ENCODE measurements at places on chromosomes 2 and 18.

GRCh38 chr2:105578166-105578565 is 166.5 kb upstream of the NCK2 start:
- DNase-seq = no peak

- peak; percentile 35 for DNase-seq
Measured at GRCh38 chr2:10532638-10533101, 84.5 kb upstream of the ODC1 start.

DNA sequence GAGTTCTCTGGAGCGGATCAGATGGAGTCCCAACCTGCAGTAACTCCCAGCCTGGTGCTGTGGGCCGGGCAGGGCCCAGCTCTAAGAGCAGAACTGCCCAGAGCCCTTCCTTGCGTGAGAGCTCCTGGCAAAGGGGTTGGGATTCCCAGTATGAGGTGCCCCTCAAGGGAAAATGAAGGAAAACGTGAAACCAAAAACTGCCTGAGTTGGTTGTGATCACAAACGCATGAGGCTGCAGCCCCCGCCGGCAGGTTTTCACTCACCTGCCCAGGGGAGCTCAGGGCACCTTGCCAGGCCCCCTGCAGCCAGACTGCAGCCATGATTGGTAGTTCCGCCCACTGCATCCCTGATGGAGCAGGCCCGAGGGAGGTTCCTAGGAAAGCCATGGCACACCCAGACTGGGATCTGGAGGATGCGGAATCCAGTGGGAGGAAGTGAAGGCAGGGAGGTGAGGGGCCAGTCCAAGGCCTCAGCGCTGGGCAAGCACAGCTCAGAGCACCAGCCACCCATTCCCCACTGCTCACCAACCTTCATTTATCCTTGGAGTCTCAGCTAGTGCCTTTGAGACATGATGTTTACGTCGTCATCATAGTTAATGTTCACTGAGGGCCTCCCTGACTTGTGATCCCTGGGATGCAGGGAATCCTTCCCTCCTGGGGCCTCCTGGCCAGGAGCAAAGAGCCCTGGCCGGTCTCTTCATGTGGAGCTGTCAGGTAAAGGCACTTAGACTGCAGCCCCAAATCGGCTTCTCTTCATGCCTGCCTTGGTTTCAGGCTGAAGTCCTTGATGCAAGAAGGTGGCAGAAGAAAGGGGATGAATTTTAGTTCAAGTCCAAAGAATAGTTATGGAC is 103.2 kb downstream of the INHBB start:
- no peak for DNase-seq

DNA sequence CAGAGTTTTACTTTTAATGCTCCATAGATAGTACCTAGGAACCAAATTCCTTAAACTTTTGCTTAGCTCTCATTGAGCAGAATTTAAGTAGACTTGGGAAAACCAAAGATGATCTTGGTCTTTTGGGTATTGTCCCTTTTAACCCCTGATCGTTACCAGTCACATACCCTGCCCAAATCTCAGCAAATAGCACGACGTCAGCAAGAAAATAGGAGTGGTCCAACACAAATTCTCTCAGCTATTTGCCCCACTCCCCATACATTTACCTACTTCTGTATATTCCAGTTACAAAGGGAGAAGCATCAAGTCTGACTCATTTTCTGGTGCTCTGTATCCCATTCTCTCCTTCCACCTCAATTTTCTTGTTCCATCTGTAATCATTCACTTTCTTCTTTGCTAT is 387.3 kb downstream of the CCDC85A start:
- DNase-seq = no peak

DNA sequence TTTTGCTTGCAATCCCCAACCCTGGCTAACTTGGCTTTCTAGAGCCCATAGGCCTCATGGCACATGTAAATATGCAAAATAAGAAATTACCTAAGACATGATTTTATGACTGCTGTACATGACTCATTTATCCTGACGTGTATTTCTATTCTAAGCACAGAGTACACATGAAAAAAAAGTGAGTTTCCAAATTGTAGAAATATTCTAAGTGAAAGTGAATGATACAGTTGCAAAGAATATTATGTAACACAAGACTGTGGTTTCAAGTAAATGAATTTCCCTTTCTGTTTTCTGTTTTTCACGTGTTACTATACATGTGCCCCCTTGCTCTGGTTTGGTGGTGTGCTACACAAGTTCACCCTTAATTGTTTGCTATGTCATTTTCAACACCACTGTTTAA is 162.4 kb downstream of the LRP1B start:
- DNase-seq = no peak

GRCh38 chr2:107681936-107682335 is 144.8 kb upstream of the RGPD4 start:
- no peak for DNase-seq

GRCh38 chr2:176544991-176545956 is 276.0 kb downstream of the MTX2 start:
- DNase-seq = no peak

DNA sequence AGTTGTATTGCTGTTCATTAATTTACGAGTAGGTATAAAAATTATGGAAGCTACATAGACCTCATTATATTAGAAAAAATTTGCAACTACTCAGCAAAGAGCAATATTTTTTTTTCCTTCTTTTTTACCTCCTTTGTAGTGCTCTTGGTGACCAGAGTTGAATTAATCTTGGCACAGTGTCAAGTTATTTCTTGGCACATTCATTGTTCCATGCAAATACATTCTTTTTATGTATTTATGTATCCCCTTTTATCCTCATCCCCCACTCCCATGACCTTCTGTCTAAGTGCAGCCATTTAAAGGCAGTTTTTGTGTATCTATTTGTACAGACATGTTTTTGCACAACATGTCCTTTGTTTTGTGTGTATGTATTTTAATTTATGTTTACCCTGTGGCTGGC is 224.5 kb downstream of the CCDC102B start:
- no peak for DNase-seq

- DNase-seq = no peak
Measured at GRCh38 chr2:72933646-72934151, 16.4 kb downstream of the EMX1 start.

DNA sequence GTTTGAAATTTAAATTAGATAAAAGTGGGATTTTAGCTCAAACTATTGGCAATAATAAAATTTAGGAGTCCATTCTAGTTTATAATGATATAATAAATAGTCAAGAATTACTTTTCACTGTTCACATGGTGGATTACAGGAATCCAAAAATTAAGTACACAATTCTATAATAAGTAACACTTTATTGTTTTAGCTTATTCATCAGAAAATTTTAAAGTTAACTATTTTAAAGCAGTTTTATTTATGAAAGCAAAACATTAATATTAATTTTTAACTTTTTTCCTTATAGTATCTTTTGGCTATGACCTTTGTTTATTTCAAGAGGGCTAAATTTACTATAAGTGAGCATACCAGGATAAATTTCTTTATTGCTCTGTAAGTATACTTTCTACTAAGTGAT is 11.4 kb downstream of the SPDYA start:
- DNase-seq = no peak

DNA sequence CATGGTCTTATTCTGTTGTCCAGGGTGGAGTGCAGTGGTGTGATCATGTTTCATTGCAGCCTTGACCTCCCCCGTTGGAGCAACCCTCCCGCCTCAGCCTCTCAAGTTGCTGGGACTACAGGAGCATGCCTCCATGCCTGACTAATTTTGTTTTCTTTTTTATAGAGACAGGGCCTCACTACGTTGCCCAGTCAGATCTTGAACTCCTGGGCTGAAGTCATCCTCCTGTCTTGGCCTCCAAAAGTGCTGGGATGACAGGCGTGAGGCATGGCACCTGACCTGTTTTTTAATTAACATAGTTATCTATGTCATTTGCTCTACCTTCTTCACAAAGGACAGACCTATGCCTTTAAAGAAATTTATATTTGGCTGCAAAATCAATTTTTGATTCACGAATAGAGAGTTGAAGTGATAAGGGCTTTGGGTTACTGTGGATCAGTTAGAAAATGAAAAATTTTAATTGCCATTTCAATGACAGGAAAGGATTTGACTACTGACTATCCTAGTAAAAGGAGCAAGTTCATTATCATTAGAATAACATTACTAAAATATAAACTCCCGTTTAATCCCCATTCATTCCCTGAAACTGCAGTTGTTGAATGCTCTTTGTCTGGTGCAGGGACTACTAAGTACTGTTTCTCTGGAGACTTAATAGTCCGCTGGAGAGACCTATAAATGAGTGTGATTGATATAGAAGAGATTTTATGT is 3.7 kb downstream of the RNF138 start:
- no peak for DNase-seq

DNA sequence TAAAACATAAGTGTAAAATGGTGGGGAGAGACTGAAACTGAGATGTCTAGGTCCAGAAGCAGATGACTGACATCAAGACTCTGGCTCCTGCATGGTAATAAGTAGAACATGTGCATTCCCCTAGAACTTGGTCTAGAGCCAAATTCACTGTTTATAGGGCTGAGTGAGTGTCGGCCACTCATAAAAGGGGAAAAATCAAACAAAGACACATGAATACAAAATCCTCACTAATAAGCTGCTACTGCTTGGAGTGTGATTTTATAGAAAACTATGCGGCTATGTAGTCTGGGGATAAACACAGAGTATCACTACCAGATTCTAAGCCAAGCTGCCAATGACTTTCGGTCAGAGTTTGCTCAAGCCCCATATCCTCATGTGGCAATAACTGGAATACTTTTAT is 1080.8 kb upstream of the DDX18 start:
- no peak for DNase-seq

GRCh38 chr2:68577183-68577582 is 66.2 kb upstream of the PROKR1 start:
- DNase-seq = no peak

- DNase-seq = no peak
Measured at GRCh38 chr2:59204040-59204439, 962.9 kb upstream of the FANCL start.

GRCh38 chr2:173397539-173397938 is 42.9 kb downstream of the CDCA7 start:
- DNase-seq = no peak

- DNase-seq = no peak
Measured at GRCh38 chr2:37880551-37880950, 44.5 kb upstream of the RMDN2 start.

DNA sequence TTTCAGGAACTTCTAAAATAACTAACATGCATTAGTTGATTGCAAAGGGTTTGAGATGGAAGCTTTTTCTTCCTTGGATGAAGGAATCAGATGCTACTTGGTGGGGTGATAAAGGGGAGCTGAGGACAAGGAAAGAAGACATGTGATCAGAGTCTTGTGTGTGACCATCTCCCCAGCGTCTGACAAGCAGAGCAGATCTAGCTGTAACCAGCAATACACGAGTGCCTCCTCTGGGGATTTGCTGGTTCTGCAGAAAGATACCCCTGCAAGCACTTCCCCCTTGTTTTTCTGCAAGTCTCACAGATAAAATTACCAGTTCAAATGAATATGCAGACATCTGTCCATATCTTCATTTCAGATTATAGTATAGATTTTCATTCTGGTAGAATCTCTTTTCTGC is 2.7 kb downstream of the CDH7 start:
- DNase-seq = no peak

- DNase-seq = no peak
Measured at GRCh38 chr2:230218421-230218820, 1.4 kb downstream of the SP110 start.

DNA sequence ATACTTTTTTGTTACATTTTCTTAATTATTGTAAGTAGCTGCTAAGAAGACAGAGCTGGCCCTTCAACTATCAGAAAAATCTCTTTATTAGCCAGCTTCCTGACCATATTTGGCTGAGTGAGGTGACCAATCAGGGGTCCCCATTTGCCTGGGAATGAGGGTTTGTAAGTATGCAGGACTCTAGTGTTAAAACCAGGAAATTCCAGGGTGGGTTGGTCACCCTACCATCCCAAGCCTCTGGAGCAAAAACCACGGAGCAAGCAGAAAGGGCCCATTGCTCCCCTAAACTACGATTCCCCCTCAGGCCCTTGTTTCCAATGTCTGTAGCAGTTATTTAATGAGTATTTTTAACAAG is 165.6 kb upstream of the NCKAP5 start:
- no peak for DNase-seq

- no peak for DNase-seq
Measured at GRCh38 chr2:8219631-8220355, 462.1 kb upstream of the ID2 start.

DNA sequence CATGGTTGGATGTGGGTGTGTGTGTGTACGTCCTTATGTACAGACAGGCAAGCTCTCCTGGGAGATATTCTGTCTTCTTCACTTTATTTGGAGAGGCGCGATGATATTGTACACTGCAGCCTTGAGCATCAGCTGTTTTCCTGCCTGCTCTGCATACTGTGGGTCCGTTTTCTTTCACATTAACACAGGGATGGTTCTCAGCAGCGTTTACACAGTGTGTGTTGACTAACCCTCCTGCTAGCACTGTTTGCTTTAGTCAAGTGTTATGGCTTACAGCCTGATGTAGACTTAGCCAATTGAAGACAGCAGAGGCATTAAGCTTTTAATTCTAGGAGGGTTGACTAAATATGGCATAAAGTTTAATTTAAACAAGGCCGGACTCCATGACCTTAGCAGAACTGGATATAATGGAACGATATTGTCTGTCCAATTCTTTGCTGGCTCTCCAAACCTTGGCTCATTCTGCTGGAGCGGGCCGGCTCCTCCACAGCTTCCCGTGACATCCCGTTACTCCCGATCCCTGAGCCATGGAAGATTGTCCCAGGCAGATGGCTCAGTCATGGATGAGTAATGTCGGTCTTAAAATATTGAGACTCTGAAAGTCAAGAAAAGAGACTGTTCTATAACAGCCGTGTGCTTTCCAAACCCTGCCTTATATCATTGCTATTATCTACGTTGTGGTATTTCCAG is 134.7 kb downstream of the TPGS2 start:
- no peak for DNase-seq

DNA sequence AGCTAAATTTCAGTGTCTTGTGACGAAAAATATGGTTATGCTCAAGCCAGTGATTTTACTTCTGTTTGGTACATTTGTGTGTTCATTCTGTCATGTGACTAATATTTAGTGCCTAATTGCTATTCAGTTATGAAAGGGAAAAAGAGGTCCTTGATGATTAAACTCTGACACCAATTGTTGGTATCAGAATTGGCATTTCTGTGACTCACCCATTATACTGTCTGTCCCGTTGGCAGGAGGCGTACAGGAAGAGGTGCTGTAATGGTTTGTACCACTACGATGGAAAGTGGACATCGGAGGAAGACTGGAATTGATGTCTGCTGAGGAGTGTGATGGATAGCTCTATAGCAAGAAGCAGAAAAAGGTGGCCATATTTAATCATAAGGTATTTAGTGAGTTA is 310.4 kb upstream of the CCDC68 start:
- no peak for DNase-seq

GRCh38 chr2:184971546-184972068 is 373.3 kb downstream of the ZNF804A start:
- DNase-seq = no peak

GRCh38 chr2:208488686-208489564 is 82.3 kb downstream of the PTH2R start:
- DNase-seq = no peak

DNA sequence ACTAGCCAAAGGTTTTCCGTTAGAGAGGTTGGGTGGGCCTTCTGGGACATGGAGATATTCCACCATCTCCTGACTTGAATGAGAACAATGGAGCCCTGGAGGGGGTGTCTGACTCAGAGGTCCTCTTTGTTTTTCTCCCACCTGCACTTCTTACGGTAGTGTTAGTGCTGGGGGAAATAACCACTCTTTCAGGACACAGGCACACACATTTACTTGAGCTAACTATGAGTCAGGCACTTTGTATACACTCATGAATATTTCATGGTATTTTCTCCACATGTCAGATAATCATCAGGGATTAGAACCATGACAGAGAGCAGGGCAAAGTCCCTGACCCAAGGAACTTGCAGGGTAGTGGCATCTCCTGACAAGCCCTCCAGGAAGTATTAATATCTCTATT is 439.1 kb downstream of the TSN start:
- DNase-seq = no peak

Data from Peyer's patch (tissue), 4 donors.